IPS-NIHi11 (cell line): ENCODE measurements at places on chromosomes 4 and X.

DNA sequence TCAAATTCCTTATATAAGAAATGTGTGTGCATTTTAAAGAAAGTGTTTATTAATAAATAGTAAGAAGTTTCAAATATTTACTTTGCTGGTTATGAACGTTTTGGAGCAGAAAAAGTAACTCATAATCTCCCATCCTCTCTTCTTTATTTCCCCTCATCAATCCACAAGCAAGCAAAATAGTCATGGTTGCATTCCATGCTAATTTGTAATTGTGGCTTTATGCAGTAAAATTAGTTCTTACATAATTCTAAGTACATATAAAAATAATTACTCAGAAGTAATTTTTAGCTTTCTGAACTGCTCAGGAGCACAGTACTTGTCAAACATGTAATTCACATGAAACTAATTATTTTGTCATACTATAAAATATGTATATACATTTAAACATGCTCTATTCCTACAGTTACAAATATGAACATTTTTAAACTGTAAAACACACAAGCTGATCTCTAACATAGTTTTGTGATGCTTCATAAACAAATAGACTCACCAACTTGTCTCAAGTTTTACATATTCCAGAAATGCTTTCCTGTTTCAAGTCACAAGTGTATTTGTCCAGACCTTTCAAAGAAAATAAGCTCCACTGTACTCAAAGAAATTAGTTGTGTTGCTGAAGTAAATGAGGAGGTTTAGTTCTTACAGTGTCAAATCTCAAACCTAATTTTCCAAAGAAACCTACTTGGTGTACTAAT lies 218.9 kb downstream of the PABPC4L start:
- DNase-seq: no peak

DNA sequence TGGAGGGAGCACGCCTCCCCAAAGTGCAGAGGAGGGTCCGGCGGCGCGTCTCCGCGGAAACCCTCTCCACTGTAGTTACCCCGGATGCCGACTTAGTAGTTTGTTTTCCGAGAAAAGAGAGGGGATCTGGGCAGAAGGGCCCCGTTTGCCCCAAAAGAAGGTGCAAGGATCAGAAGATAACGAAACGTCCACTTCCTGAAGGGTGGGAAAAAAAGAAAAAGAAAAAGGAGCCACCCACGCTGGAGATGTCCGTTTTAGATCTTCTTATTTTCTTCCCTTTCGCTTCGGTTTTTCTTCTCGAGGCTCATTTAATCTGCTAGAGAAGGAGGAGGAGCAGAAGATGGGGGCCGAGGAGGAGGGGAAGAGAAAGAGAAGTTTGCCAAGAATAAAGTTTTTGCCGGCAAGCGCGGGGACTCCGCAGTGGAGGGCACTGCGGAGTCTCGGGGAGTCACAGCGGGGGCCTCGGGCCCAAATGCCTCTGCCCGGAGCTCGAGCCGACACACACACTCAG lies 517 bp downstream of the LEF1 start:
- no peak for DNase-seq

DNA sequence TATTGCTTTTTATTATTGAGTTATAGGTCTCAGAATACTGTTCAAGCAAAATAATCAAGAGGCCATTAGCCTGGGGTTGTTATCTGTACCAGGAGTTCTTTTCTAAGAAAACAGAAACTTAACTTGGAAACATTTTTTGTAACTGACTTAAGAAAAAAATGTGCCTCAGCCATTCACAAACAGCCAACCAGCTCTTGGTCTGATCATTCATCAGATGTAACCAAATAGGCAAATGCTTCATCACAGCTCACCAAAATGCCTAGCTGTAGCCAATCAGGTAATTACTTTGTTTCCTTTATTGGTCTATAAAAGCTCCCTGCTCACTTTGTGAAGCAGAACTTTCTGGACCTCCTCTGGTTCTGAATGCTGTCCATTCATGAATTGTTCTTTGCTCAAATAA lies 387.7 kb downstream of the FAT4 start:
- DNase-seq: no peak

- no peak for DNase-seq
These were observed 304.6 kb downstream of the SPRY1 start for GRCh38 chr4:123701131-123701575.

GRCh38 chr4:98447648-98448047 lies 186.5 kb downstream of the RAP1GDS1 start:
- DNase-seq: peak; percentile 35

GRCh38 chr4:84697159-84697558 lies 114.2 kb downstream of the CDS1 start:
- DNase-seq: no peak

DNA sequence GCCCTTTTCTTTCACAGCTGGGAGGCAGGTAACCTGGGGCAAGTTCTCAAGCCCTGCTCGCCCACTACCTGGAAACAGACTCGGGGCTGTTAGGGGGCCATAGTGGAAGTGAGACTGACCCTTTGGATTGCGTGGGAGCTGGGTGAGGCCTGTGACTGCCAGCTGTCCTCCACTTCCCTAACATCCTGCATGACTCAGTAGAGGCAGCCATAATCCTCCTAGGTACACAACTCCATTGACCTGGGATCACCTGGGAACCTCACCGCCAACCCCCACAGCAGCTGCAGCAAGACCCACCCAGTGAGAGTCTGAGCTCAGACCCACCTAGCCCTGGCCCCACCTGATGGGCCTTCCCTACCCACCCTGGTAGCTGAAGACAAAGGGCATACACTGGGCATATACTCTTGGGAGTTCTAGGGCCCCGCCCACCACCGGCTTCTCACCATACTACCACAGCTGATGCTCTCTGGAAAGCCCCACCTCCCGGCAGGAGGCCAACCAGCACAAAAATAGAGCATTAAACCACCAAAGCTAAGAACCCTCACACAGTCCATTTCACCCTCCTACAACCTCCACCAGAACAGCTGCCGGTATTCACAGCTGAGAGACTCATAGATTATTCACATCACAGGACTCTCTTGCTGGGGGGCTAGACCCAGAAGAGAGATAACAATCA lies 61.1 kb upstream of the DCTD start:
- no peak for DNase-seq

- no peak for DNase-seq
These were observed 218.9 kb upstream of the PPP1R2C start for GRCh38 chrX:42996861-42997260.

DNA sequence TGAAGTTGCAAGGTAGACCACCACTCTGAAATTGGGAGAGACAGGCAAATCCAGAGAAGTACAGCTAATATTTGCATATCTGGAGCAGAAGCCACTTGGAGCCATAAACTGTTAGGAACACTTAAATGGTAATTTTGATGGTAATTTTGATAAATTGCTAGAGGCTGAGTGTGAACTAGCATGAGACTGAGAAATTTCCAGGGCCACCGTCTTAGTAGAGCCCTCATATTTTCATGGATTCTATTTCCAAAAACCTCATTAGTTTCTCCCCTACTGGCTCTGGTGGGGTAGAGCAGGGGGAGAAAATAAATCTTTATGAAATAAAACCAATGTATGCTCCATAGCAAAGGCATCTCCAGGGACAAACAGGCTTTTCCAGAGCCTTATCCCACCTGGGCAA lies 429.4 kb upstream of the DIPK2B start:
- DNase-seq: no peak

GRCh38 chr4:96874657-96875056 lies 1034.8 kb downstream of the PDHA2 start:
- DNase-seq: peak; percentile 12

DNA sequence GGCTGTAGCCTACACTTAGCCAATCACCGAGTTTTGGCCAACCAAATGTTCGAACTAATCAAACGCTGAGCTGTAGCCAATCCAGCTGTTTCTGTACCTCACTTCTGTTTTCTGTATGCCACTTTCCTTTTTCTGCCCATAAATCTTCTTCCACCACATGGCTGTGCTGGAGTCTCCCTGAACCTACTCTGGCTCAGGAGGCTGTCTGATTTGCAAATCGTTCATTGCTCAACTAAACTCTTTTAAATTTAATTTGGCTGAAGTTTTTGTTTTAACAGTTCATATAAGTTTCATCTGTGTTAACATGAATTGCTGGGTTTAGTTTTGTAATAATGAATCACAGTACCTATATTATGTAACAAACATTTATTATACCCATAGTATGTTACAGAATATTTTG lies 160.7 kb upstream of the PCDH7 start:
- DNase-seq: no peak

GRCh38 chr4:185886832-185887524 lies 75.0 kb upstream of the SORBS2 start:
- no peak for DNase-seq

- no peak for DNase-seq
These were observed 77.2 kb downstream of the SNX25 start for GRCh38 chr4:185286571-185286970.

GRCh38 chr4:8419222-8420041 lies 21.1 kb downstream of the ACOX3 start:
- no peak for DNase-seq

DNA sequence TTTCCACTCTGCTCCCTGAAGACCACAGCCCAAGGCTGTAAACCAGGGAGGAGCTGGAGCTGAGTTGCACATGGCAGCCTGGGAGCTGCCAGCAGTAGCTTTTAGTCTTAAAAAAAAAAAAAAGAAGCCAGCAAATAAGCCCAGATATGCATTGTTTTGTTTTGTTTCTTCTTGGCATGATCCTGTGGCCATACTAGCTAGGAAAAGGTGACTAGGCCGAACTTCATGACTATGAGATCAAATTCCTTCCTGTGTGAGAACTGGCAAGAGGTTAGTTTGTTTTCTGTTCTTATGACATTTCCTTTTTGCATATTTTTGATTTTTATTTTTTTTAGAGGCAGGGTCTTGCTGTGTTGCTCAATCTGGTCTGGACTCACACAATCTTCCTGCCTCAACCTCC lies 323.3 kb downstream of the DCTD start:
- no peak for DNase-seq

GRCh38 chr4:16202598-16202997 lies 23.7 kb downstream of the TAPT1 start:
- no peak for DNase-seq

DNA sequence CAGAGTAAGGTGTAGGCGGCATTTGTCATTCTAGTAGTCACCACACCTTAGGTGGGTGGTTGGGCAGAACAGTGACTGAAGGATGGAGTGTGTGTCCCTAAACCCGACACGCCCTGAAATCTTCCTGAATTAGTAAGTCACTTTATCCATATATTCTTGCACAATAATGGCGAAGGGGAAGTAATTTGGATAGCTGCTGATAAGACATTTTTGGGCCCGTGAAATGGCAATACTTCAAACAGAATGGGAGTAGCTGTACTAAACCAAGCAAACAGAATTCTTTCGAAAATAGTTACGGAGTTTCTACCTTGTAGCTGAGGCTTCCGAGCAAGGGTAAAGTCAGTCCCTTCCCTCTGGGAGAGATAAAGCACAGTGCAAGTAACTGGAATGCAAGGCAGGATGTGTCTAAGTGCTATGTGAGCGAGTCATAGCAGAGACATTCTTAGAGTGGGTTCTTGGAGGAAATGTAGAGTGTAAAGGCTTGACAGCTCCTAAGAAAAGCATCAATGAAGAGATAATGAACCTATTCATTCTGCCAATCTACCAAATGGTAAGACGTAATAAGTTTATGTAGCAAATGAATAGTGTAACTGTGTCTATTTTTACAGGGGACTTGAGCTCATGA lies 72.8 kb downstream of the CLCN5 start:
- no peak for DNase-seq

DNA sequence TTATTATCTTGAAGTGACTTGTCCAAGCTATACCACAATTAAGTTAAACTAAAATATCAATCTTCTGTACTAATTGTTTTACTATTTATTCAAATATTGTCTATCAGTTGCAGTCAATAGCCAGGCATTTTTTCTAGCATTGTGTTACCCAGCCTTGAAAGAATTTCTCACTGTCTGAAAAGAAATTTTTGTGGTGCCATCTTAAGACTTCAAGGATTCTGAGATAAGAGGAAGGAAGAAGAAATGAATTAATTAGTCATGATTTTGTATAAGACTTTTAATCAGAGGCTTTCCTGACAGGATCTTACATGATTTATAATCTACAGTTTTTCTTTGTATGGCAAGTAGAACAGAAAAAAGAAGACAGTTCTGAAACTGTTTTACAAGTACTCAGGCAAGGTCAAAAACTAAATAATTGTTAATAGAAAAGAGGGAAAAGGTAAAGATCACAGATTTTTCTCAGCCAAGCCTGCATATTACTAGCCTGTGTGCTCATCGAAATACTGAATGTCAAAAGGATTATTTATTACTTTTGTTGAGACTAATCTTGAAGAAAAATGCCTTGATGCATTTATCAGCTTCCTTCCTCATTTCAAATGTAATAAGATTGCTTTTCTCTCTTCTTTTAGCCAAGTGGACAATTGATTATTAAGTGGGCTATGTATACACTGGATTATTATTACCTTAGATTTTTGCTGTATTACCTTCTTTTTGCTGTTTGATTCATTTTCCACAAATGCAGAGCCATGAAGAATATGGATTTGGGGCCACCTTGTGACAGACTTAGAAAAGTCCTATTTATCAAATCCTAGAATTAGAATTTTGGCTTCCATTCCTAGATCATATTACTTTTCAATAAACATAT lies 53.8 kb downstream of the CXCL1 start:
- DNase-seq: no peak

DNA sequence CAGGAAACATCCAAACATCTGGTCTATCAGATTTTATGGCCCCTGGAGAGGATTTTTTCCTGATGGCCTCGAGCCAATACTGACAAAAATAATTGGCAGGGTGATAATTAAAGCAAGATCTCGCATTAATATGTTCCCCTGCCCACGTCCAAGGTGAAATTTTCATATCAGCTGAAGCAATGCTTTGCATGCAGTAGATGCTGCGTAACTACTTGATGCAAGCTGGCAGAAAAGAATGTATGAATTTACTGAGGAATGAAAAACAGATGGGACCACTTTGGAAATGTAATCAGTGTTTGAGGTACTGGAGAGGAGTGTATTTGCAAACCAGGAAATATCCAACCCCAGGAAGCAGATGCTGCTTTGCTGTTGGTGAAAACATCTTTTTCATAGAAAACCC lies 36.8 kb upstream of the REST start:
- no peak for DNase-seq

DNA sequence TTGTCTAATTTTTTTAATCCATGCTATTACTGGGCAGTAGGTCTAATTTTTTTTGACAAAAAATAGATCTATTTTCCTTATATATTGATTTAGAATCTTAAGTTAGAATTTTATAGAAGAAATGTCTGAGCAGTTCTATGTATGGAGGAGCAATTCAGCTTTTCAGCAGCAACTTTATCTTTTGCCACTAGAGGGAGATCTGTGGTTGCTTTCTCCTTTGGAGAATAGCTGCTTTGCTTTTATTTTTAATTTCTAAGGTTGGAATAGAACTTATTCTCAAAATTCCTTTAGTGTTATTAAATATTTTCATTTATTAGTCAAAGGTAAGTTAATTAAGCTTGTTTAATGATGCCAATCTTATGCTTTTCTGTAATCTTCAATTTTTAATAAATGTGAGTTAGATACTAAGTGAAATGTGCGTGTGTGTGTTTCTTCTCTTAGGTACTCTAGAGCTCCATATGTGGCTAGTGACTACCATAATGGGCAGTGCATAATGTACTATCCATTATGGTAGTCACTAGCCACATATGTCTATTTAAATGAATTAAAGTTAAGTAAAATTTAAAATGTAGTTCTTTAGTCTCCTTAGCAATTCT lies 29.3 kb downstream of the FAM199X start:
- peak; percentile 15 for DNase-seq

- peak; percentile 25 for DNase-seq
These were observed 519.1 kb downstream of the IQCM start for GRCh38 chr4:149296503-149296902.
